Left lung (tissue), 14 donors: ENCODE measurements at places on chromosomes 11 and 22.

- H3K27me3 ChIP-seq, result no peaks in the 10 kb centered on the region
- no peak overlapping the region for H3K27ac ChIP-seq
- H3K4me3 ChIP-seq, result no peak overlapping the region
- H3K36me3 ChIP-seq, result peaks cover 100% of the 10 kb centered on the region
These were observed 78.8 kb downstream of the DGCR2 start for GRCh38 chr22:19043121-19044085.

DNA sequence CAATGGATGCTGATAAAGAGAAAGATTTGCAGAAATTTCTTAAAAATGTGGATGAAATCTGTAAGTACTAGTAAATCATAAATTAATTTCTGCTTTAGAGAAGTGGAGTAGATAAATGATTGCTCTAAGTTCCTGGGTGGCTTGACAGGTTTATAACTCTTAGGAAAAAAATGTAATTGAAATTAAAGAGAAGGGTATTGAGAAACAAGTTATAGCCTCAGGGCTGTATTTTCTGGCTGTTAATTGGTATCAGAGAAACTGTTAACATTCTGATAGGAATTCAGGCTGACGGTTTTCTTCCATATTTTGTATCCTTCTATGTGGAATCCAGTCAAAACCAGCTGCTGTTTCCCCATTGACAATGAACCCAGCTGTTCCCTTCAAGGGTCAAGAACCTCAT, 1.9 kb downstream of the TTC12 start:
- no peaks in the 10 kb centered on the region for H3K27me3 ChIP-seq
- H3K36me3 ChIP-seq, result no peaks in the 10 kb centered on the region
- no peak for DNase-seq
- H3K4me3 ChIP-seq, result no peak overlapping the region
- H3K4me1 ChIP-seq, result no peaks in the 10 kb centered on the region

- DNase-seq, result no peak
- no peaks in the 10 kb centered on the region for H3K36me3 ChIP-seq
- H3K27ac ChIP-seq, result no peak overlapping the region
- H3K27me3 ChIP-seq, result no peaks in the 10 kb centered on the region
These were observed 269.5 kb upstream of the SESN3 start for GRCh38 chr11:95500466-95500865.

GRCh38 chr11:33065445-33066178, 26.2 kb downstream of the TCP11L1 start:
- H3K4me1 ChIP-seq, result no peaks in the 10 kb centered on the region
- no peaks in the 10 kb centered on the region for H3K27me3 ChIP-seq
- H3K36me3 ChIP-seq, result peaks cover 74% of the 10 kb centered on the region
- H3K27ac ChIP-seq, result no peak overlapping the region
- no peak overlapping the region for H3K4me3 ChIP-seq

DNA sequence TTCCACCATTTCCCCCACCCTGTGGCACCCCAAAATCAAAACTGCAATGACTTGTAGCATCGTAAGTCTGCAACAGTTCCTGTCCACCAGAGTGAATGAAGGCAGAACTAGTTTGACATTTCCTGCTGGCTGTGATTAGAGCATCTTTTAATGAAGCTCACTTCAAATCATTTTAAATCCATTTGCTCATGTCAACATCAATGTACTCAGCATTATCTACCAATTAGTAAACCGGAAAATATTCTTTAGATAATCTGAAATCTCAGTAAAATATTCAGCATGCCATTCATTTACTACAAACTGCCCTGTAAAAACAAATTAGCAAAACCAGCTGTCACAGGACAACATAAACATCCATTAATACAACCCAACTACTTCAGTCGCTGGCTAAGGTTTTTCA, 38.1 kb downstream of the CADM1 start:
- no peak overlapping the region for H3K4me3 ChIP-seq
- H3K27me3 ChIP-seq, result no peaks in the 10 kb centered on the region
- no peaks in the 10 kb centered on the region for H3K4me1 ChIP-seq
- no peak for DNase-seq

- H3K4me3 ChIP-seq, result no peak overlapping the region
- H3K27me3 ChIP-seq, result no peaks in the 10 kb centered on the region
- H3K27ac ChIP-seq, result no peak overlapping the region
- H3K36me3 ChIP-seq, result no peaks in the 10 kb centered on the region
These were observed 800.9 kb upstream of the TENM4 start for GRCh38 chr11:80241766-80242165.

- no peaks in the 10 kb centered on the region for H3K27me3 ChIP-seq
- no peak overlapping the region for H3K27ac ChIP-seq
- H3K4me3 ChIP-seq, result no peak overlapping the region
- H3K4me1 ChIP-seq, result peaks cover 3% of the 10 kb centered on the region
These were observed 179.4 kb downstream of the ETS1 start for GRCh38 chr11:128407962-128408361.
